ENCODE measurements at places on chromosomes 13 and 19.

DNA sequence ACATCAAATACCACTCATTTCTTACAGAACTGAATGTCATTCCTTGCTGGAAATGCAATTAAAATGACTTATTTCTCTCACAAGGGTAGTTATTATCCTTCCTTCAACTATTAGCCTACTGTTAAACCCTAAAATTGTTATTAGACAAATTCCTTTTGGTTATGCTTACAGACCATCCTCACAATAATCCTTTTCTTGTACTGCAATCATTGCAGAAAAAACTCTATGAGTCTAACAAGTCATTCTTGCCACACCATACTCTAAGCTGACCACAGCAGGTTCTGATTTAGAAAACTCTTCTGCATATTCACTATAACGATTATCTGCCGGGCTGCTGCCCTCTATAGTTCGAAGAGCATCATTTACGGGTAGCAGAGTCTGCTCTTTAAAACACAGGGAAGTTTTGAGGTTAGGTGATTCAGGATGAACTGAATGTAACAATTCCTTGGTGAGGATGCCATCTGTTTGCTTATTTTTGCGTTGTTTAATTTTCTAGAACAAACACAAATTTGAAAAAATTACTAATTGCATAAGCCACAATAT, 38.2 kb downstream of the MTMR6 start:
- peak; percentile 66 for DNase-seq

GRCh38 chr19:2416321-2417097, 10.9 kb downstream of the TIMM13 start:
- DNase-seq, result no peak

DNA sequence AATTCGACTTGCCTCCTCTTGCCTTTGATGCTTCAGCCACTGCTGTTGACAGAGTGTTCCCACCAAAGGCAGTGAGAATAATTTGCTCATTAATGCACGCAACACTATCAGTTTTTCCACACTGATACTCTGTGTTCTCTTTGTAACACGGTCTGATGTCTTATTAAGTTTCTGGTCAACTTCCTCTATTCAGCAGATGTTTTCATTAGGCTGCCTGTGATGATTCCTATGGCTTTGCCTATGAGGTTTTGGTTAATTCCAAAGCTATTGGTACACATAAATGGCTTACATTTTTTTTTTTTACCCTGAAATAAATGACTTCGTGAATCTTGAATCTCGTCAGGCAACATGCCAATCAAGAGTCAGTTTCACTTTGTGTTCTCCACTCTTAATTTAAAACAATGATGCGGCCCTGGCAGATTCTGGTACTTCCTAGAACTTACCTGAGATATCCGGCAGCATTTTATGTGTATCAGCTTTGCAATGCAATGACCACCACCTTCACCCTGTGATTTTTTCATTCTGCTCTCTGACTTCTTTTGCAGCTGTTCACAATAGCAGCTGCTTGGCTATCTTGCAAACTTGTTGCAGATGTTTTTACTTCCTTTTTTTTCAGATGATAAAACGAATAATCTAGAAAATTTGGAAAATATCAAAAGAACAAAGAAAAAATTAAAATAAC, 27.5 kb upstream of the KL start:
- DNase-seq, result peak; percentile 65

DNA sequence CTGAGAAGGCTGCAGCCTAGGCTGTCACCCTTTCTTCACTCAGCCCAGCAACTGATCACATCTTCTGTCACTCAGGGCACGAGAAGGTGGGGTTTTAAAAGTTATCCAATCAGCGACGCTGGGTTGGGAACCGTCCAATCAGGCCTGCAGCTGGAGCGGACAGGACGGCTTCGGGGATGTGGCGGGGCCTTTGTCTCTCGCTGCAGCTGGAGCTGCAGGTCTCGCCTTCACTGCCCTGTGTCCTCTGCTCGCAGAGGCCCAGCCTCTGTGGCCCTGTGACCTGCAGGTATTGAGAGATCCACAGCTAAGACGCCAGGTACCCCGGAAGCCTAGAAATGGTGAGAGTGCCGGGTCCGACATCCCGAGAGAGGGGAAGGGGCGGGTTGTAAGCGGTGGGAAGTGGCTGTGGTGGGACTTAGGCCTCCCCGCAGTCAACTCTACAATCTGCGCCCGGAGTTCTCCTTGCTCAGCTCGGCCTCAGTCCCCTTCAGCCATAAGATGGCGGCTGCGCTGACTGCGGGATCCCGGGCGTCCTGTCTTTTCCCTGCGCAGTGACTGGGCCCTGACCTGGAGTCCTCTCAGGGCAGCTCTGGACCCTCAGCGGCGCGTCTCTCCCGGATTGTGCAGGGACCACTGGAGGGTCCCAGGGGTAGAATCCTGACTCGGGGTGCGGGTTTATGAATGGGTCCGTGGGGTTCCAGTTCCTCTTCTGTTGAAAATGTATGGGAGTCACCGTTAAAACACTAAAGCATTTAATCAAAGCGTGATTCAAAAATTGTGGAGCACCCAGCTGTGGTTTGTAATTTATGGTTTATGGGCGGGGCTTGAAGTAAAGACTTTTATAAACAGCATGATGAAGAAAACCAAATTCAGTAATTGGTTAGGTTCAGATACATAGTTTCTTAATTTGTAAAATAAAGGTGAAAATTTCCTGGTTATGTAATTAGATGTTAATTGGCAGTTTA, at the start of gene ZNF714:
Gene ZNF714 (plus strand): TSS at position 193 of the 965 bp plus-strand sequence. CDS start 16,066 bp downstream, outside the sequence.
- DNase-seq, result peak; percentile 97

- DNase-seq, result no peak
Observed at GRCh38 chr13:79581870-79582315, 100.9 kb downstream of the NDFIP2 start.

GRCh38 chr13:112065521-112065866, 1.5 kb upstream of the SOX1 start:
- DNase-seq, result no peak

GRCh38 chr19:33225458-33225926, at the start of gene SLC7A10:
Gene SLC7A10 (minus strand): TSS chr19:33225850. CDS start chr19:33225703, 147 bp downstream.
- no peak for DNase-seq
